ENCODE measurements at places on chromosomes 2 and 18. TPM values are rescaled to one million over a fixed set of nuclear protein-coding genes. Genes with fewer than 3 reads are reported as not detected.

Gene UGT1A1
- polyA plus RNA-seq, result not detected

Gene SCN2A
- not detected for polyA plus RNA-seq

Gene NEUROD1
- not detected for polyA plus RNA-seq

Gene GNLY
- polyA plus RNA-seq, result 0.77 TPM

Gene MDH1B
- 0.28 TPM for polyA plus RNA-seq

DNA sequence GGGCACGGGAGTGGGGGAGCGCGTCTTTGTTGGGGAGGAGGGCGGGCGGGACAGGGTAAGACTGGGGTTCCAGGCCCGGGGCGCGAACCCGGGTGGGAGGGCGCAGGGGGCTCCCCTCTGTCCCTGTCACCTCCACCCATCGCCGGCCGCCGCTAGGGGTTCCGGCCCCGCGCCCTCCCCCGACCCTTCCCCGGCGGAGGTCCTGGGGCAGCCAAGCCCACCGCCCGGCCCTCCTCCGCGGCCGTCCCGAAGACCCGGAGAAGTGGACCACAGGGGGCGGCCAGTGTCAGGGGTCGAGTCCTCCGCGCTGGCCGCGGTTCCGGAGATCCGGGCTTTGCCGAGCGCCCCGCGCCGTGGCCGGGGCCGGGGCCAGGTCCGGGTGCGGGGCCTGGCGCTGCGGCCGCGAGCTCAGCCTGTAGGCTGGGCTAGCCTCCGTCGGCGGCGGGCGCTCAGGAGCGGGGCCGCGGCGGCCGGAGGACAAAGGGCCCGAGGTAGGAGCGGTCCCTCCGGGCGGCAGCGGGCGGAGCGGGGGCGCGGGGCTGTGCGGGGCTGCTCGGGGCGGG, 16.6 kb upstream of the E2F6 start:
- DNase-seq, result peak; percentile 73

DNA sequence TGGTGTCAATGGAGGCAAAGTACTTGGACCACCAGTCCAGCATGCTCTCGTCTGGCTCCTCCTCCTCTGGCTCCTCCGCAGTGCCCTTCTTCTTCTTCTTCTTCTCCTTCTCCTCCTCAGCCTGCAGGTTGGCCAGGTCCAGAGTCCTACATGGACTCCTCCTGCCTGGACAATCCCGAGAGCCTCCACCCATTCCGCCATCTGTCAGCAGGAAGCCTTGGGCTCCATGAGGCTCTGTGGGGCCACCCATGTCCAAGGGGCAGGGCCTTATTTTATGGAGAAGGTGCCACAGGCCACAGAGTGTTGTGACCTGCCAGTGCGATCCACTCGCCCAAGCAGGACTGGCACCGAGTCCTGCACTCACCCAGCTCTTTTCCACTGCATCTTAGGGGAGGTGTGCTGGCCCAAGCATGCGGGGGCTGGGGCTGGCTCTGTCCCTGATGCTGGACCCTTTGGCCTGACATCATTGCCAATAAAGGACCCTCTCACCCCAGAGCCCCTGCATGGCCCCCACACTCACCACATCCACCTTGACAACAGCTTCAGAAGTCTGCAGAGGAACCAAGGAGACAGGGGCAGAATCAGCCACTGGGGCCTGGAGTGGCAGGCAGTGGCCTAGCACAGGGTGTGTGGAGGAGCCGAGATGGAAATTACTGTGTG, 7.2 kb downstream of the OTOF start:
- DNase-seq, result no peak

DNA sequence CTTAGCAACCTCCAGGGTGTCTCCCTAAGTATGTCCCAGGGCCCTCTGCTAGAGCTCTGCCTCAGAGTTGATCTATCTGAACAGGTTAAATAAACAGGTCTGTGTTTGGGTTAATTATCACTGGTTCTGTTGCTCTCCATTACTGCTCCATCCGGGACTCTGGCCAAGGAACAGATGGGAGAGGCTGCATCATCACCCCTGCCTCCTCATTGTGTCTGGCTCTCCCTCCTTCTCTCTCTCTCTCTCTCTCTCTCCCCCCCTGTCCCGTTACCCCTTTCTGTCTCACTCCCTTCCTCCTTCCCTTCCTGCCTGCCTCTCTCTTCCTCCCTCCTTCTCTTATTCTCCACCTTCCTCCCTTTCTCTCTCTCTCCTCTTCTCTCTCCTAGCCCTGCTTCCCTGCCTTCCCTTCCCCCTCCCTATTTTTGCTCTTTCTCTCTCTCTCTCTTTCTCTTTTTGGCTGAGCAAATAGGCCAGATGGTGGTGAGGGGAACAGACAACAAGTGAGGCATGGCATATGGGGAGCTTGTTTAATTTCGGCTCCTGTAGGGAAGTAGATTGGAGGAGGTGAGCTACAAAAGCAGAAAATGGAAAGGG, 62.1 kb downstream of the SETBP1 start:
- peak; percentile 69 for DNase-seq

DNA sequence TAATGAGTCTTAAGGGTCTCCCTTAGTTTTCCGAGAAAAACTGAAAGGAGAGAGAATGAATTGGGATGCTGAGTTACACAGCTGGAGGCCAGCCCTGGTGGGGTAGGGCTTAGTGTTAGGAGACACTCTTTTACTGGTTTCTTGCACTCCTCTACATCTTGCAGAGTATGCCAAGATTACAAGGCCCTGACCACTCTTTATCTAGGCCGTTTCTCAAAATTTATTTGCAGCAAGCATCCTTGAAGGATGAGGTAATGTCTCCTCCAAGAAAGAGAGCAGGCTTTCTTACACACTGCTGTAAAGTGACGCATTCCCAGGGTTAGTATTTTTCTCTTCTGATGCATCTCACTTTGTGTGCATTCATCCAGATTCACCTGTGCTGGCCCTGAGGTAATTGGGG, 166.2 kb downstream of the TDRD15 start:
- DNase-seq, result no peak

DNA sequence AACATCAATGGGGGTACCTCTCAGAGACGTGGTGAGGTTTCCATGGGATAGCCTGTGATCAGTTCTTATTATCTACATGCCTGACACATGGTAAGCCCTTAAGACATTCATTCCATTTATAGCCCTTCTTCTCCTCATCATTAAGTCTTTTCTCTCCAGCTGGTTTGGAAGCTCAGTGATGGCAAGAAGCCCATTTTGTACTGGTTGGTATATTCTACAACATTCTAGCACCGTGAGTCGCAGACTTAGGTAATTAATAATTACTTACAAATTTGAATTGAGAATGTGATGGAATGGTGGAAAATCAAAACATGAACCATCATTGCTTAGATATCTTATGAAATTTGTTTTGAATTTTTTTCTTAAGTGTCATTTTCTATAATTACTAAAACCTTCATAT, 472.6 kb downstream of the DLGAP1 start:
- DNase-seq, result no peak

GRCh38 chr2:86078774-86079545, 26.7 kb downstream of the POLR1A start:
- DNase-seq, result peak; percentile 65

DNA sequence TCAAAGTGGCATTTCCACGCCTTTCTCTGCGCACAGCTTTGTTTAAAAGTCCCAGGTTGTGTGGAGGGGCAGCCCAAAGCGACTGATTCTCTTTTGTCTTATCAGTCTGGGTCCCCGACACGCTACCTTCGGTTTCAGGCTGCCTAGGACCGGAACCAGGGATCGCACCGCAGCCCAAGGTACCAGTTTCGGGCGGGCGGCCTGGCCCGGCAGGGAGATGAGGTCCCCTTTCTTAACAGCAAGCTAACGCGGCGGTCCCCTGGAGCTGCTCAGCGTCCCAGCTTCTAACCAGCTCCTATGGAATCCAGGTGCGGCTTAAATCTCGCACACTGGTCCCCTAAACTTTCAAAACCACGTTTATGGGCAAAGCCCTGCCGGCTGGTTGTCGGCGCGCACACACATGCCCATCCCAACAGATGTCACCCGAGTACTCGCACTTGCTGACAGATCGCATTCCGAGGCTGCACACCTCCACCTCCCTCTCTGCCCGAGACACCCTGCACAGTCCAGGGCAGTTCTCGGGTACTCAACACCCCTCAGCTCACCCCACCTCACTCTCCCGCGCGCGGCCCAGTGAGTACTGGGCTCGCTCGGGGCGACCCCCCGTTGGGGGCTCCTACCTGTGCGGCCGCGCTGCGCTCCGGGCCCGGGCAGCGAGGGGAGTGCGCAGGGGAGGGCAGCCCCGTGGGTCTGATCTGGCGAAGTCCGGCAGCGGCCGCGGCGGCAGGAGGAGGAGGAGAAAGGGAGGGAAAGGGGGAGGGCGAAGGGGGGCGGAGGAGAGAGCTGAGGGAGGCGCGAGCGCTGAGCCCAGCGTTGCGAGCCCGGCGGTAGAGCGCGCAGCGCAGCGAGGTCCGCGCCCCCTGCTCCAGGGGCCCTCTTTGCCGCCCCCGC, at the start of gene EFEMP1:
EFEMP1 (minus strand) TSS at position 692 of the 891 bp plus-strand sequence. CDS start 1,342 bp downstream, outside the sequence.
- DNase-seq, result peak; percentile 58

- no peak for DNase-seq
Observed at GRCh38 chr18:45874491-45875184, 49.2 kb downstream of the SIGLEC15 start.

GRCh38 chr2:12304564-12305171, 412.1 kb upstream of the TRIB2 start:
- DNase-seq, result no peak

DNA sequence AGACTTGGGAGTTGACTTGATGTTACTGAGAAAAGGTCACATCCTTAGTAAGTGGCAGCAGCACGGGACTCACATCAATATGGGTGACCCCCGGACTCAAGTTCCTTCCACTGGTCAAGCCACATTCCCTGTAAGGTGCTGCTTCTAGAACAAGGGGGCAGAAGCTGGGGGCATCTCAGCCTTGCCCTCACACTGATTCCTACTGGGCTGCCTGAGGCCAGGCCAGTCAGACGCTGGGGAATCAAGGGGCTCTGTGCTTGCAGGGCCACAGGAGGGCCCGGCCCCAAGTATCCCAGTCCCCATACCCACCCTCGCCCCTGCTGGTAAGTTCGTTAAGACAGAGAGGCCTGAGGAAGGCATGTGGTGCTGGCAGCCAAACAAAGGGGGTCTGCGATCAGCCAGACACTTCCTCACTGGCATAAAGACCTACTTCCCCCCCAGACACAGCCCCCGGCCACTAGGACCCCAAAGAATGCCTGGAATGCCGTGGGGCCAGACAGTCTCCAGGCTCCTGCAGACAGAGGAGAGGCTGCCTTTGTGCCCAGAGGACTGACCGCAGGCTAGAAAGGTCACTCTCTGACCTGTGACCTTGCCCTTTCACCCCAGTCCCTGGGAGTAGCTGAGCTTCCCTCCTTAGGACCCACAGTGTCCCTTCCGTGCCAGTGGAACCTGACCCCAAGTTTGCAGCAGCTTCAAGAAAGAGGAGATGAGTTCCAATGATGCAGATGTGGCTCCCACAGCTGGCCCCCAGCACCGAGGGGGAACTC, 83.6 kb downstream of the HS1BP3 start:
- no peak for DNase-seq

- no peak for DNase-seq
Observed at GRCh38 chr2:3222636-3223035, 155.0 kb downstream of the EIPR1 start.

GRCh38 chr2:213491376-213491775, 207.1 kb downstream of the SPAG16 start:
- no peak for DNase-seq

GRCh38 chr2:59733970-59734369, 819.5 kb downstream of the BCL11A start:
- DNase-seq, result no peak

DNA sequence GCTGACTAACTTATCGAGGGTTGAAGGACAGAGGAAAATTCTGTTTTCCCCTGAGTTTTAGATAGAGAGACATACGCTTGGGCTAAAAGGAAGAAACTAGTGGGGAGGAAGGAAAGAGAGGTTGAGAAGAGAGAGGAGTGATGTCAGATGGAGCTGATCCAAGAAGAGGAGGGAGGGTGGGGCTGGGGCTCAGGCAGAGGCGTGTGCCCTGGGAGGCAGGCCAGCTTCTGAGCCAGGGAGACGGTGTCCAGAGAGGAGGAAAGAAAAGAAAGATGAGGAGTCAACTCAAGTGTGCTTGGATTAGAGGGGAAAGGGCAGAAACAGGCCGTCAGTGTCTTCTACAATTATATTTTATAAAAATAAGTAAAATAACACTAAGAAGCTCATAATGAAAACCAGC, 56.2 kb downstream of the EMILIN2 start:
- DNase-seq, result peak; percentile 89

Measured in hindlimb muscle (tissue), 1 donor.